ENCODE measurements at places on chromosomes 1 and 21.
A peak's percentile ranks its signal among the peaks of the same experiment; 100 is the strongest.

DNA sequence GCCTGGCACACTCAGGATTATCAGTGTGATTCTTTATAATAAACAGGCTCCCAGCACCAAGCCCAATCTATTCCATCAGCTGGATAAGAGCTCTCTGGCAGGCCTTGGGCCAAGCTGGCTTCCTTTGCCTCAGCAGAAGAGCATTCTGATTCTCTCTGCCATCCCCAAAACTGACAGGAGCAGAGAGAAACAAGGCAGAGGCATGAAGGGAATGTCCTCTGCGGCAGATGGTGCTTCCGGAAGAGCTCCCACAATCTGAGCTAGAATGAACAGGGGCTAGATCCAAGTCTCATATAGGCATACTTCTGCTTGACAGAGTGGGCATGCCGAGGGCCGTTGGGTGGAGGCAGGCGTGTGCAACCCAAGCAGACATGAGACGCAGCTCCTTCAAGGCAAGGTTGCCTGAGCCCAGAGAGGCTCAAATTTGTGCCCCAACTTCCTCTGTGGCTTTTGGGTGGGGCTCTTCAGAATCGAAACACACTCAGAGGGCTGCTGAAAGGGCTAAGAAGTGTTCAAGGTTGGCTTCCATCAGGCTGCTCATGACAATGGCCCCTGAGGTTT is 4.0 kb downstream of the CAPN2 start:
- DNase-seq, result no peak

DNA sequence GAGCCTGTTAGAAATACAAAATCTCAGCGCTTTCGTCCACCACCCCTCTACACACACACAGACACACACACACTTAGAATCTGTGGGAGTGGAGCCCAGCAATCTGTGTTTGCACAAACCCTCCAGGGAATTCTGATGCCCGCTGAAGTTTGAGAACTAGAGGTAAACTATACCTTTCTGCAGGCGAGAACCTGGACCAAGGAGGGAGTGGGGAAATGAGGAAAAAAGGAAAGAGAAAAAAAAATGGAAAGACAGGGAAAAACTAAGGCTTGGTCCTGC is 468 bp upstream of the NIBAN1 start:
- DNase-seq, result no peak

GRCh38 chr1:201241736-201242135 is 41.6 kb upstream of the PKP1 start:
- DNase-seq, result no peak

DNA sequence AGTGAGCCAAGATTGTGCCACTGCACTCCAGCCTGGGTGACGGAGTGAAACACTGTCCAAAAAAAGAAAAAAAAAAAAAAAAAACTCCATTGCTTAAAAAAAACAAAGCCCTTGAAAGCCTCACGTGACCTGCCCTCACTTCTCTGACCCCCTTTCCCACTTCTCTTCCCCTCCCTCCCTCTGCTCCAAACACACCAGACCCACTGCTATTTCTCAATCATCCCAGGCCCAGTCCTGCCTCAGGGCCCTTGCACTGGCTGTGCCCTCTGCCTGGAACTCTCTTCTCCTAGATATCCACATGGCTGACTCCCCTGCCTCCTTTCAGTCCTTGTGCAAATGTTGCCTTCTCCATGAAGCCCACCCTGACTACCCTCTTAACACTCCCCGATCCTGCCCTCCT is 45.4 kb upstream of the TARDBP start:
- DNase-seq, result no peak

GRCh38 chr1:78070758-78071157 is 25.0 kb downstream of the GIPC2 start:
- DNase-seq, result peak; percentile 58

- no peak for DNase-seq
These were observed 501 bp upstream of the MRAP start for GRCh38 chr21:32298148-32298559.

- DNase-seq, result peak; percentile 80
These were observed 24.0 kb upstream of the DENND1B start for GRCh38 chr1:197799271-197799670.

- no peak for DNase-seq
These were observed 27.1 kb downstream of the AK2 start for GRCh38 chr1:33009561-33009960.

All from fibroblast of skin of left quadriceps (primary cell).